ENCODE measurements at places on chromosomes 13 and 19.

DNA sequence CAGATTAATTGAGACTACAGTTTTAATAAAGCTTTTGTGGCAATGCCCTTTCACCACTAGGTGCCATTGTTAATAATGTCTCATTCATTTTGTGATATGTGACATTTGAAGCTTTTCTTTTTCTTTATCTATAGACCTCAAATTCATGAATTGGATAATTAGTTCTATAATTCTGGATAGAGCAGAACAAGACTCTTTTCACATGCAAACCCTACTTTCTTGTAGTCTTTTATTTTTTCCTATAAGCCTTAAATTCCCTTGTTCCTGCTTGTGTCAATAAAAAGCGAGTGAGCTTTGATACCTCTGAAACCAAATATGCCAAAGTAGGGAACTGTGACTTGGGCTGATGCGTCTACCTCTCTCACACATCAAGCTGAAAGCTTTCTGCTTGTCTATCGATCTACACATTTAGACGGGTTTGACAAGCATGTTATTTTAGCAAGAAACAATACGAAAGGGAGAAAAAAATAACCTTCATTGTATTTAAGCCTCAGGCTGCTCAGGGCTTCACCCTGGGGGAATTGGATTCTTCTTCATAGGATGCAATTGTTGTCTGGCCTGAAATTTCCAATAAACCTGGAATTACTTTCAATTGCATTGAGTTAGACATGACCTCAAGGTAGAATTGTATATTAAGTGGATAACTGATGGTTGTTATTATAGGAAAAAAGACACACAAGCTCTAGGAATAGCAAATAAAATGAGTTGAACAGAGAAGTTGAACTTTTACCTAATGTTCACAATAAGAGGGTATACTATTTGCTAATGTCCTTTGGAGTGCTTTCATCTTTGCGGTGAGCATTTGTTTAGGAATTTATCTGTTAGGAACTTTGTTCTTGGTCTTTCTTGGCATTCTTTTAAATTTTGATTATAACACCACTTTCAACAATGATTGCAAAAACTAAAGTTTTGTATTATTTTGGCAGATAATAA is 1150.2 kb upstream of the PCDH9 start:
- DNase-seq = no peak

DNA sequence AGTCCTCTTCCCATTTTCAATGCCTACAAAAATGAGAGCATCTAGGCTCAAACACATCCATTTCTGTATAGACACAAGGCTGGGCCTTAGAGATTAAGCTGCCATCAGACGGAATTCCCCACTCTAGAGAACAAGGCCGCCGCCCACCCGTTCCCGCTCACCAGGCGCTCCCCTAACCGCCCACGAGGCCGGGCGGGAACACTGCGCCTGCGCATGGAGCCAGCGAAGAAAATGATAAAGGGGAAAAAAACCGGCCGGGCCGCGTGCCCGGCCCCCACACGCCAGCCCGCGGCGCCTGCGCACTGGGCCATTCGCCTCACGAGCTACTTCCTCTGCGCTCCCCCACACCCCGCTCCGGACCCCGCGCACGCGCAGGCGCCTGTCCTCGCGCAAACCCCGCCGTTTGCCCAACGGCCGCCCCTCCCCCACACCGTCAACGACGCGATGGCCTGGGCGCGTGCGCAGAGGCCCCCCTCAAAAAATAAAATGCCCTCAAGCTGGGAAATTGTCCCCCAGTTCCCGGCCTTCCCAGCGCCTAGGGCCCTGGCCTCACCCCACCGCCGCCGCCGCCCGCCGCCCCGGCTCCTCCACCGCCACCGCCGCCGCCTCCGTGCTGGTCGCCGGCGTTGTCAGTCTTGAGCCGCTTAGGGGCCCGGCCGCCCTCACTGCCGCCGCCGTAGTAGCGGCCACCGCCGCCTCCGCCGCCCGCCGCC is 483 bp downstream of the HNRNPL start:
- peak; percentile 98 for DNase-seq

DNA sequence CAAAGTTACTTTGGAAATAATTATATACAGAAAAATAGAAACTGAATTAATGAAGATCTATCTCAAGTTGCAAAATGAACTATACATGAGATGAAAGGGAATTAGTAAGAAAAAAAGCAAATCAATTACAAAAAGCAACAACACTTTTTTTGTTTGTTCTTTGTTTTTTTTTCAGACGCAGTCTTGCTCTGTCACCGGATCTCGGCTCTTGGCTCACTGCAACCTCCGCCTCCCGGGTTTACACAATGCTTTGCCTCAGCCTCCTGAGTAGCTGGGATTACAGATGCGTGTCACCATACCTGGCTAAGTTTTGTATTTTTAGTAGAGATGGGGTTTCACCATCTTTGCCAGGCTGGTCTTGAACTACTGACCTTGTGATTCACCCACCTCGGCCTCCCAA is 2.2 kb downstream of the ZNF415 start:
- no peak for DNase-seq

DNA sequence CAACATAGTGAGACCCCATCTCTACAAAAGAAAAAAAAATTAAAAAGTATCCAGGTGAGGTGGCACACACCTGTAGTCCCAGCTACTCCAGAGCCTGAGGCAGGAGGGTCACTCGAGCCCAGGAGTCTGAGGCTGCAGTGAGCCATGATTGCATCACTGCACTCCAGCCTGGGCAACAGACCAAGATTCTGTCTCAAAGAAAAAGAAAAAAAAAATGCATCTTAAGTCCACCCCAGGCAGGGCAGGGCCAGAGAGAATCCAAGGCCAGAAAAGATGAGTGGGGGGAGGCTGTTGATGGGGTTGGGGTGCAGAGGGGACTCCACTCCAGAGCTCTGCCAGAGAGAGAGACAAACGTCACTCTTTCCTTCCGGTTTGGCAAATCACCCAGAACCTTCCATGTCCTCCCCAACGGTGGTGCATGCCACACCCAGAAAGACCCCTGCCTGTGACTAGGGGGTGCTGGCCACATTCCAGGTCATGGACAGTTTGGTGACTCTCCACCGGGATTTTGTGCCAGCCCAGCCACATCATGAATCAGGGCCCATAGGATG is 431 bp downstream of the FUT3 start:
- no peak for DNase-seq

DNA sequence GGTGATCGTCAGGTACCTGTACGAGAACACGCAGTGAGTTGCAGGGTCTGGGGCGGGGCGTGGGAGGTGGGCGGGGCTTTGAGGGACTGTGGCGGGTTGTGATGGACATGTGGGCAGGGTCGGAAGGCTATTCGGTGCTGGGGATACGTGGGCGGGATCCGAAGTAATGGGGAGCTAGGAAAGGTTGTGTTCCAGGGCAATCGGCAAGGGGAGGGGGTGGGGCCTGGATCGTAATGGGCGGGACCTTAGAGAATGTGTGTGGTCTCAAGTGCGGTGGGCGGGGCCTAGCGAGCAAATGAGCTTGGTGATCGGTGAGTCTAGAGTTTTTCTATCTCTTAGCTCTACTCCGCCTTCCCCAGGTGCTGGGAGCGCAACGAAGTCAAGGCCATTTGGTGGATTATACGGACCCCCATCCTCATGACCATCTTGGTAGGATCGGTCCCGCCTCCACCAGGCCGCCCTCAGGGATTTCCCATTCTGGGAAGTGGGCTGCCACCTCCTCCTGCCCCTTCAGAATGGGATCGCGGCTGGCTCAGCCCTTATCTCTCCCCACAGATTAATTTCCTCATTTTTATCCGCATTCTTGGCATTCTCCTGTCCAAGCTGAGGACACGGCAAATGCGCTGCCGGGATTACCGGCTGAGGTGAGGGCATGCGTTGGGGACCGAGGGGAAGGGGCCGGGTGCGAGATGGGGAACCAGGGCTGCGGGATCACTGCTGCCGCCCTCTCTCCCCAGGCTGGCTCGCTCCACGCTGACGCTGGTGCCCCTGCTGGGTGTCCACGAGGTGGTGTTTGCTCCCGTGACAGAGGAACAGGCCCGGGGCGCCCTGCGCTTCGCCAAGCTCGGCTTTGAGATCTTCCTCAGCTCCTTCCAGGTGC is 9.6 kb downstream of the GIPR start:
- peak; percentile 90 for DNase-seq

DNA sequence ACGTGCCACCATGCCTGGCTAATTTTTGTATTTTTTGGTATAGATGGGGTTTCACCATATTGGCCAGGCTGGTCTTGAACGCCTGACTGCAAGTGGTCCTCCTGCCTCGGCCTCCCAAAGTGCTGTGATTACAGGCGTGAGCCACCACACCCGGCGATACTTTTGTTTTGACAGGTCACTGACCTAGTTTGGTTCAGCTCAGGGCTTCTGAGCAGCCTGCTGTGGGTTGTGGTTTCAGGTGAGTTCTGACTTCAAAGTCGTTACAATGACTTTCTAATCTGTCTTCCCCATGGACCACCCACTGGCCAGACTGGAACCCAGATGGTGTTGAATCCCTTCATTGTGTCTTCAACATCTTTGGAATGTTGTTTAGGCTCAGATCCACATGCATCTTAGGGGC is 73.8 kb downstream of the TRPM4 start:
- no peak for DNase-seq

- no peak for DNase-seq
These were observed 1.7 kb downstream of the KLF5 start for GRCh38 chr13:73060251-73061160.

- DNase-seq = no peak
These were observed 3.9 kb downstream of the PIH1D1 start for GRCh38 chr19:49447485-49448431.

DNA sequence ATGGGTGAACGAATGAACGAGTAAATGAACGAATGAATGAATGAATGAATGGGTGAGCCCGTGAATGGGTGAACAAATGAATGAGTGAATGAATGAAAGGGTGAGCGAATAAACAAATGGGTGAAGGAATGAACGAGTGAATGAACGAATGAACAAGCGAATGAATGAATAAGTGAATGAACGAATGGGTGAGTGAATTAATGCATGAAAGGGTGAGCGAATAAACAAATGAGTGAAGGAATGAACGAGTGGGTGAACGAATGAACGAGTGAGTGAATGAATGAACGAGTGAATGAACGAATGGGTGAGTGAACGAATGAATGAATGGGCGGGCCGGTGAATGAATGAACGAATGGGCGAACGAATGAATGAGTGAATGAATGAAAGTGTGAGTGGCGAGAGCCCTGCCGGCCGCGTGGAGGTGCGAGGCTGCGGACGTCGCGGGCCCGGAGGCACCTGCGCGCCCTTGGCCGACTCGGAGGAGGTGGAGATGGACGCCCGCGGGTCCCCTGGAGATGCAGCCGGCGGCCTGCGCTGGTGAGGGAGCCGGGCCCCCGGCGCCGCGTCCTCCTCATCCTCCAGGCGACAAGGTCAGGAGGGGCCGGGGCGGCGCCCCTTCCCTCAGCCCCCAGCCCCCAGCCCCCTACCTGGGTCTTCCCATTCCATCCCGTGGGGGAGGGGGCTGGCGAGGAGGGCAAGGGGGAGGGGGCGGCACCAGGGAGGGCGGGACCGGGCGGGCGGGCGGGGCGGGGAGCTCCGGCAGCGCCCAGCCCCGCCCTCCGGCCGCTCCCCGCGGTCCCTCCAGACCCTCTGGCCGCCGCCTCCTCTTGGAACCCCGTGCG is 15.4 kb downstream of the ANKRD24 start:
- DNase-seq = no peak

DNA sequence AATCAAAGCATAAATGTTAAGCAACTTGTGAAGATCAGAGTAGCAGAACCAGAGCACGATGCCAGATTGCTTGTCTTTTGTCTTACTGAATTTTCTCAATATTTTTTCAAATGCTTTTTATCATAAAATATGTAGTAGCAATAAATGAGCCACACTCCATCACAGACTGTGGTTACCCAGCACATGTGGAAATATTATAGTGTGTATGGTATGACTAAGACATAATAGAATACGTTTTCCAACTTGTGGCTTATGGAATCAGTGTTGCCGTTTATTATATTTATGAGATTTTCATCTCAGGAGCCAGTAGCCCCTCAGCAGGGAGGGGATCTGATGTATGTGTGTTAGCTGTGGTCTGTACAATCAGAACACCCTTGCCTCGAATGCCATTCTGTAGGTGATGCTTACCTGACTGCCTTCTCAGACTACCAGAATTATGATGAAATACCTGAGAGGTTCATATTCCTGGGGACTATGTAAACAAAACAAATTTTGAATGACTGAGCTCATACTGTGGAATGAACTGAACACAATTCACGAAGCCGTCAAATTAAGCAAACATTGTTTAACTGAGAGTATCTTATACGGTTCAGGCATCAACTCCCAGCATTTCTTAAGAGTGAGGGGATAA is 1.9 kb downstream of the SCEL start:
- no peak for DNase-seq

GRCh38 chr13:46720189-46720588 is 76.8 kb downstream of the ESD start:
- no peak for DNase-seq

DNA sequence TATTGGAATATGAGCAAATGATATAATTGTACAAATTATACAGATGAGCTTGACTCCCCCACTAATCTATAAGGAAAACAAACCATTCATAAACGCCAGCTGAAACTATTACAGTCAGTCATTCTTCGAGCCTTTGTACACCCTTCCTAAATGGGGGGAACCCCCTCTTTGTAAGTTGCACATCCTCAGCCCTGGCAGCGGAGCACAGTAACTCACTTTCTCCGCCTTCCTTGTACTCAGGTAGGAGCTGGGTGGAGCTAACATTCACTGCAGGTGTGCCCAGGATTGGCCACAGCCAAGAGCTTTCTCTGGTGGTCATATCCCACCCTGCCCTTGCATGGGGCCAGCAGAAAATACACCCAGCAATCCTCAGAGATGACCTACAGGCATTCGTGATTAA is 28.6 kb downstream of the PIN1 start:
- no peak for DNase-seq

- DNase-seq = no peak
These were observed 24.2 kb downstream of the ADPRHL1 start for GRCh38 chr13:113428871-113429607.

DNA sequence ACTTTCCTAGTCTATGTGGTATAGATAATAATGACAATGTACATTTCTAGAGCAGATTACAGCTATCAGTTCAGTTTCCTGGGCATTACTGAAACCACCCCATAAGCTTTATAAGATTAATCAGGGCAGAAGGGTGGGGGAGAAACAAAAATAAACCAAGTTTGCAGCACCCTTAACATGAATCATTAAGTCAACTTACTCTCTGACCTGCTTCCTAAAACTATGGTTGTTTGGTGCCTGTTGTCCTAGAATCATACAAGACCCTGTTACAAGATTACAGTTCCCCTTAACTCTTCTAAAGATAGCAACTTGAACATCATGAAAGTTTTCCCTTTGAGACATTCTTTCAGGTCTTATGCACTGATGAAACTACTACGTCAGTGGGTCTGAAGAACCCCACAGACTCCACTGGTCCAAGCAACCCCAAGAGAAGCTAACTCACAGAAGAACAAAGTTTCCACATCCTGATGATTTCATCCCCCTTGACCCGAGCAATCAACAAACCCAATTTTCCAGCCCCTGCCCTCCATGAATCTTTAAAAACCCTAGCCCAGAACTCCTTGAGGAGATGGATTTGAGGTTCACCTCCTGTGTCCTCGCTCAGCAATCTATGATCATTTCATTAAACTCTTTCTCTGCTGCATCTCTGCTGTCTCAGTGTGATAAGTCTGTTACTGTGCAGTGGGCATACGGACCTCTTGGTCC is 336.5 kb downstream of the FOXO1 start:
- DNase-seq = no peak

Data from stimulated activated CD4-positive, alpha-beta T cell treated with anti-CD3 and anti-CD28 coated beads, Interleukin-4, amount 100 ng/mL, for 48 hours (primary cell).